ENCODE measurements at places on chromosomes 2 and 18. TPM values are rescaled to one million over a fixed set of nuclear protein-coding genes. Genes with fewer than 3 reads are reported as not detected.

Gene HOXD4
- polyA plus RNA-seq = 0.67 TPM

GRCh38 chr2:211270257-211270656 is 713.9 kb downstream of the CPS1 start:
- no peak for DNase-seq

Gene L3MBTL4
- polyA plus RNA-seq = 6.7 TPM

DNA sequence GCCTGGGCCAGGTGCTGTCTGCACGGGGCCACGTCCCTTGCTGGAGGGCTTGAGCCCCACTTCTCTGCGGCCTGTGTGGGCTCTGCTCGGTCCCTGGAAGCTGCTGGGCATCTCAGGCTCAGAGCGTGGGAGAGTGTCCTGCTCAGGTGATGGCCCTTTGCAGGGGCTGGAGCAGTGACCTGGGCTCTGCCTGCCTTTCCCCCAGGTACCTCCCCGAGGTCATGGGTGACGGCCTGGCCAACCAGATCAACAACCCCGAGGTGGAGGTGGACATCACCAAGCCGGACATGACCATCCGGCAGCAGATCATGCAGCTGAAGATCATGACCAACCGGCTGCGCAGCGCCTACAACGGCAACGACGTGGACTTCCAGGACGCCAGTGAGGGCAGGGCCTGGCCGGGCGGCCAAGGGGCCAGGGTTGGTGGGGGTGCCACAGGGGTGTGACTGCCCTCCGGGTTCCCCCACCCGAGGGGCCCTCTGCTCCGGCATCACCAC is 29.9 kb downstream of the GPC1 start:
- DNase-seq = peak; percentile 79

DNA sequence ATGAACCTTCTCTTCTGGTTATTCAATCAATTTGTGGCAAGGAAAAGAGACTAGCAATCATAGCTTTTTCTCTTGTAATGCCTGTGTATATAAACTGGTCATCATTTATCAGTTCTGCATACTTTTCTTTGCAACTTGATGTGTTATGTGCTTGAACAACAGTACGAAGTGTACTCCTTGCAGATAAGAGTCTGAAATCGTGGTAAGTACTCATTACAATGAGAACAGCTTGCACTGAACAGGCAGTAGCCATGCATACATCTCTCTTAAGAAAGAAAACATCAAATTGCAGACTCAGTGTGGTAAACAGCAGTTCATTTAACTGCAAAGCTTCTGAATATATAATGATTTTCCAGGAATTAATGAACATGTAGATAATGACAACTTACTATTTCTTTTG is 64.3 kb downstream of the GREB1L start:
- DNase-seq = no peak

Gene GALNT3
- polyA plus RNA-seq = 15.6 TPM

GRCh38 chr2:236621786-236622185 is 52.2 kb downstream of the ACKR3 start:
- DNase-seq = no peak

DNA sequence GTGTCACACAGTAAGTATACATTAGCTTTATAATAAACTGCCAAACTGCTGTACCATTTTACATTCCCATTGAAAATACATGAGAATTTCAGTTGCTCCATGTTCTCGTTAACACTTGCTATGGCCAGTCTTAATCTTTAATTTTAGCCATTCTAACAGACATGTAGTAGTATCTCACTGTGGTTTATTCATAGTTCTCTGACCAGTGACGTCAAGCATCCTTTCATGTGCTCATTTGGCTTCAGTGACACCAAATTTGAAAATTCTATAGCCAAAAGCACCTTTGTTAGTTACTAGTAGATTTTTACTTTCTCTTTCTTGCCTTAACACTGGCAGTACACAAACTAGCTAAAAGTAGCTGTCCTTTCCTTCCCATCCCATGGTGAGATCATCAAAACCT is 43.0 kb downstream of the CYP1B1 start:
- DNase-seq = no peak

DNA sequence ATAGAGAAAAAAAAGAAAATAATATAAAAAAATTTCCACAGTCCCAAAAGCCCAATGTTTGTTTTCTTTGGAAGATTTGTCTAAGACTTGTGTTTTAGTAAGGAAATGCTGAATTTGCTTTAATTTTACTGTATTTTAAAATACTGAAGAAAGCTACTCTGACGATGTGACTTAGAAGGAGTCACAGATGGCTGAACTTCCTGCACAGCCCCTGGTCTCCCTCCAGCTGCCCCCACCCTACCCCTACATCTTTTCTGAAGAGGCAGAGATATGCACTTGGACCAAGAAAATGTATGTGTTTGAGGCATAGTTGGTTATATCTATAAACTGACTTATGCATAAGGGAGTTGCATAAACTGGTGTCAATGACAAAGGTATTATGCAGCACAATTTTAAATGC is 172.3 kb downstream of the CDH2 start:
- DNase-seq = no peak

Gene ANKRD30B
- polyA plus RNA-seq = not detected

Gene LIPG
- polyA plus RNA-seq = 13.0 TPM

DNA sequence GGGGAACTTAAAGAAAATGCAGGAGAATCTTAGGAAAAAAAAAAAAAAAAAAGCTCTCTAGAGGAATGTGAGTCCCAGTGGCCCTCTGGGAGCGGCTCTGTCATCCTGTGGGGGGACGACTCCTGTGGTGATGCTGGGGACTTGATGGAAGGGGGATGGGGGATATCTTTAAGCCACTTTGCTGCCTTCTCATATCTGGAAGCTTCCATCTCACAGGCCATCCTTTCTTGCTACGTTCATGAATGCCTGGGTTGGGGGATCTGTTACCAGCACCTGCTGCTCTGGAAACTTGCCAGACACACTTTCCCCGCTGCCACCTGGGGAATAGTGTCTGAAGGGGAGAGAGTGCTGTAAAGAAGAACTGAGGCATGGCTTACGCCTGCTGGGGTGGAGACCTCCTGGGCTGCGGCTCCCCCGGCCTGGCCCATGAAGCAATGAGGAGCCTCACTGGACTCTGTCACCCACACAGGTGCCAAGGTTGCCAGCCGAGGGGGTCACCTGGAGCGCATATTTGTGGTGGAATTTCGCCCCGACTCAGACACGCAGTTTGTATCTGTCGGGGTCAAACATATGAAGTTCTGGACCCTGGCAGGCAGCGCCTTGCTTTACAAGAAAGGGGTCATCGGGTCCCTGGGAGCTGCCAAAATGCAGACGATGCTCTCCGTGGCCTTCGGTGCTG is 92.8 kb downstream of the RTN4 start:
- DNase-seq = no peak

DNA sequence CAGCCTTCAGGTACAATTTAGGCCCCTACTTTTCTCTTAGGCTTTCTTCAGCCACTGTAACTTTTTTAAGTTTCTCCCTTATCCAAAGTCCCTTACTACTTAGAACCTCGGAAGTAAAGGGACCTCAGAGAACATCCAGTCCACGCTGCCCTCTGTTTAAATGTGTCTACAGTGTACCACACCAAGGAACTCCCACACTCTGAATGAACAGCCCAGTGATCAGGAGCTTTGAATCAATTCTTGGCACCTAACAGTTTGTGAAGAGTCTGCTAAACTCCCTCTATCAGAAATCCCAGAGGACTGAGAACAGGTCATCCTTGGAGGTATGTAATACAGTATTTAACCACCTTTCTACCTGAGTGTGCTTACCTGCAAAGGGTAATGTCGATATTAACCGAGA is 11.6 kb upstream of the MALT1 start:
- DNase-seq = no peak

- no peak for DNase-seq
Observed at GRCh38 chr18:70072678-70073077, 125.0 kb upstream of the CD226 start.
